Thyroid gland (tissue), 4 donors: ENCODE measurements at places on chromosomes 1 and 21. TPM values are rescaled to one million over a fixed set of nuclear protein-coding genes. Genes with fewer than 3 reads are reported as not detected.

The SAMSN1 gene
- 7.4 TPM for total RNA-seq

The EXO1 gene
- total RNA-seq, result 0.98 TPM

The BEST4 gene
- not detected for total RNA-seq

The RAB29 gene
- total RNA-seq, result 64.3 TPM

The PLXNA2 gene
- total RNA-seq, result 12.2 TPM

- H3K27ac ChIP-seq, result peak overlapping the region; percentile 52
- DNase-seq, result peak; percentile 17
- H3K4me1 ChIP-seq, result no peaks in the 10 kb centered on the region
- H3K27me3 ChIP-seq, result no peaks in the 10 kb centered on the region
Measured at GRCh38 chr1:170929835-170930554, 5.3 kb upstream of the MROH9 start.

DNA sequence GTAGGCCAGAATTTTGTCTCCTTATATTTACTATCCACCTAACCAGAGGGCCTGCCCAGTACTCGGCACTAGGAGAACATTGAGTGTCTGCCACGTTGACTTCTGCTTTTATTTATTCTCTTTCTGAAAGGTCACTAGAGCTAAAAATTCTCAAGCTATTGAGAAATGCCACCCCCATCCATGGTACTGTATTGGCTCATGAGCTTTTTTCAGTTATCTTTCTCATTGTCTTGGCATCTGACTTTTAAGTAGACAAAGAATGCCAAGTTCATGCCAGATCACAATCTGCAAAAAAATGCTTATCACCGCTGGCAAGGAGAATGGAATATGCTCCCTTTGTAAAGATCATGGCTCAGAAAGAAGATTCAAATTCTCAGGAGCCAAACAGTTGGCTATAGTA lies 49.8 kb upstream of the MROH9 start:
- H3K27me3 ChIP-seq, result no peaks in the 10 kb centered on the region
- DNase-seq, result no peak
- H3K4me1 ChIP-seq, result no peaks in the 10 kb centered on the region
- H3K4me3 ChIP-seq, result no peak overlapping the region
- H3K27ac ChIP-seq, result no peak overlapping the region

GRCh38 chr1:39335216-39335615 lies 130.7 kb downstream of the MACF1 start:
- no peak overlapping the region for H3K27ac ChIP-seq
- peaks cover 25% of the 10 kb centered on the region for H3K36me3 ChIP-seq
- DNase-seq, result no peak

GRCh38 chr1:230558324-230558723 lies 84.0 kb upstream of the COG2 start:
- no peak overlapping the region for H3K27ac ChIP-seq
- H3K4me1 ChIP-seq, result no peaks in the 10 kb centered on the region
- no peaks in the 10 kb centered on the region for H3K27me3 ChIP-seq
- no peak overlapping the region for H3K4me3 ChIP-seq

- H3K36me3 ChIP-seq, result no peaks in the 10 kb centered on the region
- peaks cover 11% of the 10 kb centered on the region for H3K4me1 ChIP-seq
- no peak overlapping the region for H3K4me3 ChIP-seq
- no peak overlapping the region for H3K27ac ChIP-seq
- H3K27me3 ChIP-seq, result no peaks in the 10 kb centered on the region
- DNase-seq, result no peak
Measured at GRCh38 chr1:63665824-63666223, 72.6 kb downstream of the PGM1 start.

- no peak for DNase-seq
- no peaks in the 10 kb centered on the region for H3K27me3 ChIP-seq
- H3K4me1 ChIP-seq, result no peaks in the 10 kb centered on the region
- H3K27ac ChIP-seq, result peak overlapping the region; percentile 71
Measured at GRCh38 chr1:231625975-231626534, 535 bp upstream of the DISC1 start.

DNA sequence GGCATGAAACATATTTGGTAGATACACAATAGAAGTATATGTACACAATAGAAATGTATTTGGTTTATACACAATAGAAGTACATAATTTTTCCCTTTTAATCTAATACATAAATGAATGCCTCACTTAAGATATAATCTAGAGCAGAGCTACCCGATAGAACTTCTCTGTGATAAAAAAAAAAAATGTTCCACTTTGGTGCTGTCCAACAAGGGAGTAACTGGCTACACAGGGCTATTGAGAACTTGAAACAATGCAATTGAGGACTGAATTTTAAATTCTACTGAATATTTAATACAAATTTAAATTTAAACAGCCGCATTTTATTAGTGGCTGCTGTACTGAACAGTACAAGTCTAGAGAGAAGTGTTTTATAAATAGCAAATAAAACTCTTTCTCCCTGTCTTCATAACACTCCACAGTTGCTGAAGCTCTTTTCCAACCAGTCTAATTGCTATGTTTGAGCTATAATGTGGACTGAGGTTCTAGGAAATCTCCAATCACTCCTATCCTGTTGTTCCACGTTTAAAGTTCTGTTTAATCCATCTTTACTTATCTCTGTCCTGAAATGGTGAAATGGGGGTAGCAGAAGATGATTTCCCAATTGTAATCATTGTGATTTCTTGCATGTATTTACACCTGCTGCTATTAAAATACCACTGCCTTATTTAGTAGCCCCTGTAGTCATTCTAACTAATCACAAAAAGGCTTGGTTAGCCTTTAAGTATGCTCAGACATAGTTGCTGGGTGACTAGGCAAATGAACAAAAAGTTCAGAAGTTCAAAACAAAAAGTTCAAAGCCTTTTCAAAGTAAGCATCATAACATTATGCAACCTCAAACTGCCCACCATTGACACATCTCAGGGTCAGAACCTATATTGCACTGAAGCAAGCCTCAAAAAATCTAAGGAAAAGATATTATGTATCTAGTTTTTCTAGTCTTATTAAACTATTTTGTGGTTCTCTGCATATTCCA lies 192.3 kb upstream of the C1orf87 start:
- H3K27ac ChIP-seq, result no peak overlapping the region
- H3K27me3 ChIP-seq, result no peaks in the 10 kb centered on the region
- H3K36me3 ChIP-seq, result no peaks in the 10 kb centered on the region
- no peak for DNase-seq
- no peaks in the 10 kb centered on the region for H3K4me1 ChIP-seq

GRCh38 chr1:85339089-85339488 lies 62.7 kb upstream of the BCL10 start:
- H3K36me3 ChIP-seq, result no peaks in the 10 kb centered on the region
- no peaks in the 10 kb centered on the region for H3K27me3 ChIP-seq
- no peak overlapping the region for H3K27ac ChIP-seq
- H3K4me3 ChIP-seq, result no peak overlapping the region
- H3K4me1 ChIP-seq, result peaks cover 4% of the 10 kb centered on the region
- no peak for DNase-seq

GRCh38 chr1:160739098-160739511 lies at the start of gene SLAMF7:
TSS of gene SLAMF7 (plus strand) at chr1:160739247. CDS start at chr1:160739302, 55 bp downstream.
- no peak for DNase-seq
- H3K27ac ChIP-seq, result no peak within 1 kb of the TSS
- H3K36me3 ChIP-seq, result no peaks in the 10 kb centered on the region
- H3K27me3 ChIP-seq, result no peaks in the 10 kb centered on the region

DNA sequence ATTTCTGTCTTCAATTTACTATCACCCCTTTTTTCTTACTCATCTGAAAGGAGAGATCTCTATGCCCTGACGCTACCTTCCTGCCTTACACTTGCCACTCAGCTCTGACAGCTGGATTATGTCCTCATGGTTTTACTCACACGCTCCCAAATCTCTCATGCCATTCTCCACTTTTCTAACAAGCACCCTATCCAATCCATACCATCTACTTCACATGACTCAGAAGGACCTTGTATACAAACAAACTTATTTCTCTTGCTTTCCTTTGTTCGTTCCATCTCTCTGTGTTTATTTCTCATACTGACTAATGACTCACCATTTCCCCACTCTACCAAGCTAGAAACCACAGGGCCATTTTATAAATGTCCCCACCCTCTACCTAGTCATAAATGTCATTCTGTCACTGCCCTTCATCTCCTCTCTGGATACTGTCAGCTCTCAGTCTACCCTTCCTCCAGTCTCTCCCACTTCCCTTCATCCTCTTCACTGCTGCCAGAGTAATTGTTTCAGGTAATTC lies 87.3 kb downstream of the USP24 start:
- no peaks in the 10 kb centered on the region for H3K27me3 ChIP-seq
- H3K36me3 ChIP-seq, result peaks cover 64% of the 10 kb centered on the region
- no peak for DNase-seq
- no peaks in the 10 kb centered on the region for H3K4me1 ChIP-seq
- H3K4me3 ChIP-seq, result no peak overlapping the region
